ENCODE measurements at places on chromosomes 13 and 19.
A peak's percentile ranks its signal among the peaks of the same experiment; 100 is the strongest.

- DNase-seq = no peak
Observed at GRCh38 chr19:28169168-28169887, 1043.6 kb downstream of the UQCRFS1 start.

- no peak for DNase-seq
Observed at GRCh38 chr19:50323782-50324133, 5.4 kb downstream of the KCNC3 start.

DNA sequence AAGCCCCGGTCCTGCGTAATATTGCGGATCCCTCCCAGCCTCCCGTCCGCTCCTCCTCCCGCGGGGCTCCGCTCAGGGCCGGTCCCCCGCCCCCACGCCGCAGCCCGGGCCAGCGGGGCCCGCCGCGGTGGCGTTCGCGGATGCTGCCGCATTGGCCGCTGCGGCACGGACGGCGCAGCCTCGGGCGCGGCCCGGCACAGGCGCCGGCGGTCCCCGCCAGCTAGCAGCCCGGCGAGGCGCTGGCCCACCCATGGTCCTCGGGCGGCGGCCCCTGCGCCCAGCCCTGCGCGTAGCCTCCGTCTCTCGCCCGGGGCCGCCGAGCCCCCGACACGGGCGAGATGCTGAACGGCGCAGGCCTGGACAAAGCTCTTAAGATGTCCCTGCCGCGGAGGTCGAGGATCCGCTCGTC lies at the start of gene ATP8A2:
TSS of gene ATP8A2 (plus strand) at position 100 of the 409 bp plus-strand sequence. CDS start at position 339, 239 bp downstream.
- no peak for DNase-seq

DNA sequence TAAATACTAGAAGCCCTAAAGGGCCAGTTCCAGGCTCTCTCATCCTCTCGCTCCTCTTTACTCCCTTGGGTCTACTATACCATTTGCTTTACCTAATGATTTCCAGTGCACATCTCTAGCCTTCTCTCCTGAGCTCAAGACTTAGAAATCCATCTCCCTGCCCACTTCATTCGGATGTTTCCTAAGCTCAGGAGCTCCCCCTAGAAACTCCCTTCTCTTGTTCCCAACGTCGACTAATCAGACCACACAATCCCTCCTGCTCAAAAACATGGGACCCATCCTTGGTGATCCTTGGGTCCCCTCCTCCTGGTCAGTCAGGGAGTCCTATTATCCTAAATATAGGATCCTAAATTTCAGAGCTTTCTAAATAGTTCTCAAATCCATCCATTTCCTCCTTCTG lies 21.1 kb upstream of the STK24 start:
- no peak for DNase-seq

DNA sequence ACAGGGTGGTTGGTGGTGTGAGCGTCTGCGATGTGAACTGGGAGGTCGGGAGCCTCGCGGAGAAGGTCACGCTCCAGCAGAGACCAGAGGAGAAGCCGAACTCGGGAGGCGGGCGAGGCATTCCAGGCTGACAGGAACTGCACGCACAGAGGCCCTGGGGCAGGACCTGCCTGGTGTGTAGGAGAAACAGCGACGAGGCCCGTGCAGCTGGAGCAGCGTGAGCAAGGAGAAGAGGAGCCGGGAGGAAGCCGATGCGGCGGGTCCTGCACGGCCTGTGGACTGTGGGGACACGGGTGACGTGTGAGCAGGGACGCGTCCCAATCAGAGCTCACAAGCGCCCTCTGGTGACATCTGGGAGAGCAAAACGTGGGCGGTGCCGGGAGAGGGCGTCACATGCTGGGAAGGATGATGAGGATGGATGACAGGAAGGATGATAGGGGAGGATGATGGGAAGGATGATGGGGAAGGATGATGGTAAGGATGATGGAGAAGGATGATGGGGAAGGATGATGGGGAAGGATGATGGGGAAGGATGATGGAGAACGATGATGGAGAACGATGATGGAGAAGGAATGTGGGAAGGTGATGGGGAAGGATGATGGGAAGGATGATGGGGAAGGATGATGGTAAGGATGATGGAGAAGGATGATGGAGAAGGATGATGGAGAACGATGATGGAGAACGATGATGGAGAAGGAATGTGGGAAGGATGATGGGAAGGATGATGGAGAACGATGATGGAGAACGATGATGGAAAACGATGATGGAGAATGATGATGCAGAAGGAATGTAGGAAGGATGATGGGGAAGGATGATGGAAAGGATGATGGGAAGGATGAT lies 16.1 kb upstream of the MADCAM1 start:
- peak; percentile 19 for DNase-seq

- DNase-seq = no peak
Observed at GRCh38 chr13:95937714-95938320, 115.4 kb downstream of the UGGT2 start.

DNA sequence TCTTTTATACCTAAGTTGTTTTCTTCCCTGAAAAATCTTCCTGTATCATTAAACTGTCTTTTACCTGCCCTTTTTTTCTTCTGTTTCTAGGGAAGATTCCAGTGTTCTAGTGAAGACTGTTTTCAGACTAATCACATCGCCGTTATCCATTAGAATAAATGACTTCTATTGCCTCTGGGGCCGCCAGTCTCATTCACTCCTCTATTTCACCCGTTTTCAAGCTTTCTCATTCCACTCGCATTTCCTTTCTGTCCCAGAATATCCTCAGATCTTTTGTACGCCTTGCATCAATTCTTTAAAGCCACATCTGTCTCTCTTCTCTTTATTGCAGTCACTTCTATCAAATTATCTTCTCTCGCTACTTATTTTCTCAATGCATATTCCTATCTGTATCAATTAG lies 1035.6 kb upstream of the MIR17HG start:
- DNase-seq = no peak

GRCh38 chr13:30125422-30126073 lies 181.8 kb downstream of the KATNAL1 start:
- DNase-seq = no peak

DNA sequence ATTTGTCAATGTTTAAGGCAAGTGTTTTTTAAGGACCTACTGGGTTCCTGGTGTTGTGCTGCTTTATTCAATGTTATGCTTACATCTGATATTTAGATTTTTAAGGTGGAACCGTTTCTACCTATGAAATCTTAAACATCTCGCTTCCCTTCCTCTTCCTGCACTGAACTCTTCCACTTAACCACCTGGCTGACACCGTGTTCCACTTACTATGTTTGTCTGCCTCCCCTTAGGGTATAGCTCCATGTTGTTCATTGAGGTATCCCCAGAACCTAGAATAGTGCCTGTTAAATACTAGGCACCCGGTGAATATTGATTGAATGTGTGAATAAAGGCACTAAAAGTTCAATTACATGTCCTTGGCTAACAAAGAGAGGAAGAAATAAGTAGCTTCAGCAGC lies 104.9 kb downstream of the RNF17 start:
- no peak for DNase-seq
